ENCODE measurements at places on chromosomes 5 and 9.

- no peak for DNase-seq
Measured at GRCh38 chr5:142259758-142260157, 65.1 kb downstream of the SPRY4 start.

DNA sequence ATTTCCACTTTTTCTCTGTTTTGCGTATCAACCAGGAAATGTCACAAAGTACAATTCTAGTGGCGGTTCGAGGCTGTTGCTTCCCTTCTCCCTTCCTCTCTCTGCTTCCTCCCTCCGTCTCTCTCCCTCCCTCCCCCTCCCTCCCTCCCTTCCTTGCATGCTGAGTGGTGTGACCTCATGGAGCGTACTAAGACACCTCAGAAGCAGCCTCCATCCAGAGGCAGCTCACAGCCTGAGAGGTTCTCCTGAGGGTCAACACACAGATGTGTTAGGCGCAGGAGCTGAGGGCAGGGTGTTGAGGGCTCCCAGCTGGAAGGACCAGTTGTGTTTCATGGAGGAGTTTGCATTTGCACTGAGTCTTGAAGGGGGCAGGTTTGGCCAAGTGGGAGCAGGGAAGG lies 57.7 kb downstream of the COL5A1 start:
- DNase-seq: no peak

- no peak for DNase-seq
Measured at GRCh38 chr9:108241384-108242073, 614.3 kb downstream of the ACTL7B start.

DNA sequence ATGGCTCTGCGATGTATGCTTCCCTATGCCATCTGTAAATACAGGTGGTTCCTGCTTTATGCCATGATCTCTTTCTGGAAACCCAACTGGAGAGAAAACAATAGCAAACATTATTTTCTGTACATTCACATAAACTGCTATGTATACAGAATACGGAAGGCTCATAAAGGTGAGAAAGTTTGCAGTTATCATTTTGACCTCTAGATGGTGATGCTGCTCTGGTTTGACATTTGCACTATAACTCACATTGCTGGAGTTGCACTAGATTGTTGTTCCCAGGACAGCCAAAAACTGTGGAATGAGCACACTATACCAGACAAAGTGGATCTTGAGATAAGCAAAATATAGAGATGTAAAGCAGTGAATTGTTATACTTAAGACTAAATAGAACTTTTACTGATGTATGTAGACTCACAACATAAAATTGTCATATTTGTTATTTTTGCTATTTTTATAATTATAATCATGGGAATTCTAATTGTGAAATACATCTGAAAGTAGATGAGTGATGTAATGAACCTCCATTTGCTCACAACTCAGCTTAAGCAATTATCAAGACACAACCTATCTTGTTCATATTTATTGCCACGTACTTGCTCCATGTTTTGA lies 246.5 kb downstream of the PTPRD start:
- no peak for DNase-seq

DNA sequence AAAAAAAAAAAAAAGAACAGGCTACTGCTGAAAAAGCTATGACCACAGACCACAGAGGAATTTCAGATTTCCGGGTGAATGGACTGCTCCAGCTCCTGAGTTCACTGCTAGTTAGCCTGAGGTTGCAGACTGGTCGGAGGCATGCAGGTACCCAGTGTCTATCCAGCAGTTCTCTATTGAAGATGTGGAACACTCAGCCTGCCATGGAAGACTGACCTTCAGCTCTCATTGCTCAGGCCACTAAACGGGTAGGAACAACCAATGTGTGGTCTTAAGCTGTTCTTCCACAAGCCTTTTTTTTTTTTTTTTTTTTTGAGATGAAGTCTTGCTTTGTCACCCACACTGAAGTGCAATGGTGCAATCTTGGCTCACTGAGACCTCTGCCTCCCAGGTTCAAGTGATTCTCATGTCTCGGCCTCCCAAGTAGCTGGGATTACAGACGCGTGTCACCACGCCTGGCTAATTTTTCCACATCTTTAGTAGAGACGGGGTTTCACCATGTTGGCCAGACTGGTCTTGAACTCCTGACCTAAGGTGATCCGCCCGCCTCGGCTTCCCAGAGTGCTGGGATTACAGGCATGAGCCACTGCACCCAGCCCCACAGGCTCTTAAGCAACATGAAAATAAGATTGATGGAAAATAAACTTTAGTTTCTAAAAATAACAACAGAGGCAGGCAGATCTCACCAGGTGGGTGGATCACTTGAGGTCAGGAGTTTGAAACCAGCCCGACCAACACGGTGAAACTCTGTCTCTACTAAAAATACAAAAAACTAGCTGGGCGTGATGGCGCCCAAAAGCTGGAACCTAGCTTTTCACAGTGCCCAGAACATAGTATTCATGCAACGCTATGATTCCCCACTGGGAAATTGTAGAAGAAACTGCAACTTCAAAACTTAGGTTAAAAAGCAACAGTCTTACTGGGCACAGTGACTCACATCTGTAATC lies 20.0 kb upstream of the NPM1 start:
- no peak for DNase-seq

DNA sequence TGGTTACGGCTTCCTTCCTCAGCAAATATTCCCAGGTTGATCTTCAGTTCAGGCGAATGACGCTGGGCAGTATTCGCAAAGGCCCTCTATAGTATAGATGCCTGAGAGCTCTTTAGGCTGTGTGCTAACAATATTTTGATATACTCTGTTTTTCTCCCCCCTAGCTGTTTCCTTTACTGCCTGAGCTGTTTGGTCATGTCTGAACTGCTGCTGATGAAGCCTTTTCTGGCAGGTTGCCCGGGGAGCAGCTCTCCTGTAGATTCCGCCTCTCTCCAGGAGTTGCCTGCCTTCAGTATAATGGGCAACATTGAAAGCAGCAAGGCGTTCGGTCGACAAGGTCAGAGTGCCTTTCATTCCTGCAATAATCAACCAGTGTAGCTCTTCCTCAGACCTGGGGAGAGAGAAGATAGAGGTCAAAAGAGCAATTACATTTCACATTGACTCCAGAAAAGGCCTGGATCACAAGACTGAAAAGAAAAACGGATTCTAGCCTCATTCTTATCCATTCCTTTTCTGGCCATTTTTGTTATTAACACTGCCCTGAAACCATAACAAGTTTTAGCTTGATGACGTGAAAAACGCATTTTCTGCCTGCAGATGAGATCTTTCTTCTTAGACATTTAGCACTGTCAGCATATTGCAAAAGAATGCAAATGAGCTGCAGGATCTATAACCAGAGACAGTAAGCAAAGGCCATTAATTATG lies 60.1 kb upstream of the ZNF608 start:
- DNase-seq: no peak

Data from GM12892 (cell line).